ENCODE measurements at places on chromosomes 4 and X. TPM values are rescaled to one million over a fixed set of nuclear protein-coding genes. Genes with fewer than 3 reads are reported as not detected.

Gene PAK3
- total RNA-seq: 0.29 TPM

Gene TEX13A
- total RNA-seq: not detected

Gene EMCN
- total RNA-seq: 12.5 TPM

- no peak for DNase-seq
Measured at GRCh38 chr4:169334335-169334734, 63.6 kb upstream of the SH3RF1 start.

- DNase-seq: no peak
Measured at GRCh38 chr4:177396352-177396751, 45.9 kb downstream of the AGA start.

DNA sequence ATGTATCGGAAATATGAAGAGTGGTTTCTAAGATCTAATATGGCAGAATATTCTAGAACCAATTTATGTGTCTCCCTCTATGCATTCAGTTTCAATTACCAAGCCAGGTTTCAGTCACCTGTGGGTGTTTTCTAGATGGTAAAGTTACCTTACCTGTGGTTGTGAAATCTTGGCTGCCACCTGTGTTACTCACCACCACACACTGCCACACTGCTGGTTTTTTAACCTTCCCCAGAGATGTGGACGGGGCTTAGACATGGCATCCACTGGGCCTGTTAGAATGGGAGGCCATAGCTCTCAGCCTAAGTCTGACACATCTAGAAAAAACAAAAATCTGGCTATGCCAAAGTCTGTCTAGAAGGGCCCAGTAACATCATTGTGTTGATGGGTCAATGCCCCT, 896.5 kb upstream of the PABPC4L start:
- no peak for DNase-seq

DNA sequence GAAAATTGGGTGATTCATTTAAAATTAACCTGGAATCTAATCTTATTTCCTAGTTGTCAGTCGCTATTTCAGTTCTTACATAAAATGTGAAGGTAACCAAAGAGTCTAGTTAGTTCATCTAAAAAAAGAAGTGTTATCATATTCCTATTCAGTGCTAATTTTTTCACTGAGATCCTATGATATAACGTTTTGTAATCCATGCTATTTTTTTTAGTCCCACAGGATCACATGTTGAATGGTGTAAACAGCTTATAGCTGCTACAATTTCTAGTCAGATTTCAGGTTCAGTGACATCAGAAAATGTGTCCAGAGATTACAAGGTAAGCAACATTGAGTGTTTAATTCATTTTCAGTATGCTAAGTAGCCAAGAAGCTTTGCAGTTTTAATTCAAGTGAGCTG, 5.8 kb downstream of the MTMR1 start:
- DNase-seq: no peak

GRCh38 chr4:188949596-188949995, 810.4 kb downstream of the TRIML1 start:
- DNase-seq: no peak

DNA sequence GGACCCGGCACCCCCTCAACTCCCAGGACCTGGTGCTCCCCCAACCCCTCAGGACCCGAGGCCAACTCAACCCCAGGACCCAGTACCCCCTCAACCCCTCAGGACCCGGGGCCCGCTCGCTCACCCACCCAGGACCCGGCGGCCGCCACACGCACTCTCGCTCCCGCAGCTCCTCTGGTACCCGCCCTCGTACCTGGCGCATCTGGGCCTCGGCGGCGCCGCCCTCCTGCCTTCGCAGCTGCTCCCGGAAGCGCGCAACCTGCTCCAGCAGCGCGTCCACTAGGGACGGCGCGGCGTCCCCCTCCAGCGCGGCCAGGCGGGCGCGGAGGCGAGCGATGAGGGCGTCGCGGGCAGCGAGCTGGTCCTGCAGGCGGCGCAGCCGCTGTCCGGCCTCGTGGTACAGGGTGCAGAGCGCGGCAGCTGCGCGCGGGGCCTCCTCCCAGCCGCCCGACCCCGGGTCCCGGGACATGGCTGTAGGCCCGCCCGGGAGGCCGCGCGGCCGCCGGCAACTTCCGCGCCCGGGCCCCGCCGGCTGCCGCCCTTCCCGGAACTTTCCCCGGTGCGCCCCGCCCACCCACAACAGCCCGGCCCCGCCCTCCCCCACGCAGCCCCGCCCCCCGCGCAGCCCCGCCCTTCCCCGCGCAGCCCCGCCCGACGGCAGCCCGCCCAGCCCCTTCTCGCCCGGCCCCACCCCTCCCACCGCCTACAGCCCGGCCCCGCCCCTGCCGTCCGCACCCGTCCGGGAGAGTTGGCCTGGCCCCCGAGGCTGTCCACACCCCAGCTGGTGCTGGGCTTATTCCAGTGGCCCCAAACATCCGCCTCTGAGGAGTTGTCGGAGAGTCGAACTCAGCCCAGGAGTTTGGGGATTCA, at the start of gene TNIP2:
TSS of gene TNIP2 (minus strand) at position 516 of the 870 bp plus-strand sequence. CDS start at position 469, 47 bp downstream.
- peak; percentile 94 for DNase-seq

- no peak for DNase-seq
Measured at GRCh38 chr4:133146574-133147241, 2.4 kb upstream of the PCDH10 start.

DNA sequence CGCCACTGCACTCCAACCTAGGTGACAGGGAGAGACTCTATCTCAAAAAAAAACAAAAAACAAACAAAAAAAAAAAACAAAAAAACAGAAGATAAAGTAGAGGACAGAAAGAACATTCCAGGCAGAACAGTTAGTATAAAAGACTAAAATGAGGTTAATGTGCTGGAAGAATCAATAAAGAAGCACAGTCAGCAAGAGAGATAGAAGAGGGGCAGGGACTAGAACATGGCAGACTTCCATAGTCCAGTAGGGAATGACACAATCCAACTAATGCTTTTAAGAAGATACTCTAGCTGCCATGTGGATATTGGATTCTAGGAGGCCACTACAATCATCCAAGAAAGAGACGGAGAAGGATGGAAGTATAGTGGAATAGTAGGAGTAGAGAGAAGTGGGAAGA, 11.6 kb downstream of the ADGRG2 start:
- no peak for DNase-seq

Gene ZNF275
- 11.6 TPM for total RNA-seq

GRCh38 chr4:8550691-8551090, 29.5 kb upstream of the GPR78 start:
- DNase-seq: no peak

DNA sequence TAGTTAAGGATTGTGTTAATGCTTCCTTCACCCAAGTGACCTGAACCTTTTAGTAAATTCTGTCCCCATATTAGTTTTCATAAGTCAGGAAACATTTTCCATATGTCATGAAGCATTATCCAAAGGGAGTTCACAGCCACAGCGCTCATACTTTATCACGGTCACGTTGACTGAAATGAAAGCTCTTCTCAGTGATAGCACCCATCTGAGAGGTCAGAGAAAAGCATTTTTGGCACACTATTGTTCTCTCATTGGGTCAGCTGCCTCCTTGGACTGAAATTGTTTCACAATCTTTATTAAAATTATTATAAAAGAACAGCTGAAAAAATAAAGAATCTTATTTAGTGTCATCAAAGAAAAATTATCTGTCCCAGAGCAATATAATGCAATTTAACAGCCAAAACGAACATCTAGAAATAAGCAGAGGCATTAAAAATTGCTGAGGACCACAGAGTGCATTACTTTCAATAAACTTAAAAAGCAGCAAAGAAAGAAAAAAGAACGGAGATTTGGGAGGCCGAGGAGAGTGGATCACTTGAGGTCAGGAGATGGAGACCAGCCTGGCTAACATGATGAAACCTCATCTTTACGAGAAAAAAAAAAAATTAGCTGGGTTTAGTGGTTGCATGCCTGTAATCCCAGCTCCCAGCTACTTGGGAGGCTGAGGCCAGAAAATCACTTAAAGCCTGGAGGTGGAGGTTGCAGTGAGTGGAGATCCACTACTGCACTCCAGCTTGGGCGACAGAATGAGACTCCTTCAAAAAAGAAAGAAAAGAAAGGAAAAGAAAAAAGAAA, 680.8 kb upstream of the FAM241A start:
- DNase-seq: peak; percentile 15

Gene PNMA6A
- not detected for total RNA-seq

Gene CD40LG
- total RNA-seq: not detected

GRCh38 chrX:9501362-9501761, 36.5 kb downstream of the TBL1X start:
- no peak for DNase-seq

DNA sequence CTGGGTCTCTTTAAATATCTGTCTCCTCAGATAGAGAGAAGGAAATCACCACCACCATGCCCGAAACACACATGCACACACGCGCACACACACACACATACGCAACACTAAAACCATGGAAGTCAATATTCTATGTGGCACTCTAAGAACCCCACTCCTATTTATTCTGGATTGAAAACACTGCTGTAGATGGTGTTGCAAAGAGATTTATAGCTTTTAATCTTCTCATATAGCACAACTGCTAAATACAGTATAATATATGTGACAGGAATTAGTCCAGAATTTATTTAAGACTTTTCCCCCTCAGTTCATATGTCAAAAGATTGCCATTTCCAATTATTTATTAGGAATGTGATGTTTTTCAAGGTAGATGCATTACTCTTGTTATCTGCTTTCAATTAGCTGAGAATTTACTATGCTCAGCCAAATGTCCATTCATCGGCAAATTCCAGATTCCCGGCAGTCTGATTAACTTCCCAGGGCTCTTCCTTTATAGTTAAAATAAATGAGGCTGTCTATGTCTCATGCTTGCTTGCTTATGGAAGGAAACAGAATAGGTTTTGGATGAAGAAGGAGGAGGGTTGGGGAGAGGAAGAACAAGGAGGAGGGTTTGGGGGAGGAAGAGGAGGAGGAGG, 115.4 kb upstream of the NDP start:
- no peak for DNase-seq

Gene PAGE1
- not detected for total RNA-seq

Gene ARHGAP36
- not detected for total RNA-seq

Gene ZDHHC9
- 17.4 TPM for total RNA-seq

GRCh38 chr4:186192066-186192612, 772 bp downstream of the CYP4V2 start:
- DNase-seq: peak; percentile 35

Gene TCEAL6
- total RNA-seq: not detected

Gene ATP8A1
- total RNA-seq: 69.4 TPM

Gene IL3RA
- total RNA-seq: 3.6 TPM

Gene ADH6
- 1.7 TPM for total RNA-seq

DNA sequence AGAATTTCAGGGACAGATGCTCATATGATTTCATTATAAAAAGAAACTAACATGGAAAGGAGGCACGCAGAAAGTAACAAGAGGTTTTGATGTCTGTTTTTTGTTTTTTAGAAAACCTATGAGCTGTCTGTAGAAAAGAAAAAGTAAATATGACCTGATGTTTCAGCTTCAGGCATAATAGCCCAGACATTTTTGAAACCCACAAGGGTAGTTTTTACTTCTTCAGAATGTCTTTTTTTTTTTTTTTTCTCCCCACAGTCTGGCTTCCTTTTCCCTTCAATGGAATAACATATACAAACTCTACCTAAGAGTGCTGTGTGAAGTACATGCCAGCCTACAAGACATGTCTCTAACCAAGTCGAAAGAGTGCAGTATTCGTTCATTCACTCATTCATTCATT, 18.3 kb upstream of the STX18 start:
- DNase-seq: no peak

- DNase-seq: no peak
Measured at GRCh38 chr4:47088298-47088697, 56.9 kb downstream of the GABRB1 start.

Gene FAT1
- total RNA-seq: 62.9 TPM

DNA sequence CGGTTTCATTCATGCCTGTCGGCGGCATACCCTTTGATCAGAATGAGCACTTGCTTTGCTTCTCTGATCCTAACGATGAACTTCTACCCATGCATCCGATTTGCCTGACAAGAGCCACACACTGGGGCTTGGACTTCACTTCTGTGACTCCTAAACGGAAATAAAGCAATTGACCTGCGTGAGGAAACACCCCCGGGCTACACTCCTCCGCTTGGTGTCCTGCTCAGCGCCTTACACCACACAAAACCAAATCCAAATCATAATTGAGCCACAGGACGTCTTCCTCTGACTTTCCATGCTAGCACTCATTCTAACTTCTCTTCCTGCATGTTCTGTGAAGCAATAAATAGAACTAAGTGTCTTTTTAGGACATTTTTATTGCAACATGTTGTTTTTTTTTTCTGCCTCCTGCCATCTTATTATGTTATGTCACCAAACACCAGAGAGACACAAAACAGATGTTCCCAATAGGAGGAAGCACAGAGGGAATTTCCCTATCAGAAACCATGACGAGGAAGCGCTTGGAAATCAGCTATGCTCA, 110.8 kb upstream of the FAM9B start:
- no peak for DNase-seq

DNA sequence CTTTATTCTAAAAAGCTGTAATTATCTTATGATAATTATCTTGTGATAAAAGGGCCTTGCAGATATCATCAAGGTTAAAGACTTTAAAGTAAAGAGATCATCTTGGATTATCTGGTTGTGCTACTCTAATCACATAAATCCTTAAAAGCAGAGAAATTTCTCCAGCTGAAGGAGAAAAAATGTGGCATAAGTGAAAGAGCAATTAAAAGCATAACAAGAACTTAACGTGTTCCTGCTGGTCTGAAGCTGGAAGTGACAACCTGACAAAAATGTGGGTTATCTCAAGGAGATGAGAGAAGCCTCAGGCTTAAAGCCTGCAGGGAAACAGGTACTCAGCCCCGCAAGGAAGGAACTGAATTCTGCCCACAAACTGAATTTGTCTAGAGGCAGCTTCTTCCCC, 449.1 kb upstream of the NDST4 start:
- no peak for DNase-seq

Gene DCLK2
- total RNA-seq: 3.6 TPM

- DNase-seq: no peak
Measured at GRCh38 chr4:94960708-94961107, 203.0 kb downstream of the BMPR1B start.

- DNase-seq: no peak
Measured at GRCh38 chrX:5979338-5979737, 249.3 kb downstream of the NLGN4X start.
